Lung (tissue), 17 donors: ENCODE measurements at places on chromosomes 1 and 21. TPM values are rescaled to one million over a fixed set of nuclear protein-coding genes. Genes with fewer than 3 reads are reported as not detected.

DNA sequence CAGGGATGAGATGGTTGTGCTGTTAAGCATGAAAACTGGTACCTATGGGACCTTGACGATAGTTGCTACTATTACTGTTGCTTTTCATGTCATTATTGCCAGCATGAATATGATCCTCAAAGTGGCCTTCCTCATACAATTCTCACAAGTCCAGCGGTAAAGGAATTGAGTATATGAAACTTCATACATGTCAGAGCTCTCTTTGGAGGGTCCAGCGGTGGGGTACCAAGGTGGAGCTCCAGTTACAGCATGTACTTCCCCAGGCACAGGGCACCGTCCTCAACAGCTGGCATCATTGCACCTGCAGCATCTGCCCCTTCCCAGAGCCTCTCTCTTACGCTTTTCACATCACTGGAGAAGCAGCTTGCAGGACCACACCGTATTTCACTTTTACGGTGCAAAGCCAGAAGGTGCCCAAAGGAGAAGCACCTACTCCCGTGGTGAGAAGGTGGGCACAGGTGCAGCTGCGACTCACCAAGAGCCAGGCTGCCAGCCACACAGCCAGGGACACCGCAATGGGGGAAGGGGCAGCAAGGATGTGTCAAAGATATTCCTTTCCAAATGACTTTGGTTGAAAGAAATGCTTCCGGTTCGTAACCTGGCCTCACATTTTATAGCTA is 166.4 kb upstream of the IRF2BP2 start:
- DNase-seq: no peak

- DNase-seq: no peak
These were observed 4.5 kb downstream of the CNR2 start for GRCh38 chr1:23908453-23909341.

The ANKRD65 gene
- 54.2 TPM for total RNA-seq

The SPRR3 gene
- total RNA-seq: 1.9 TPM
